ENCODE measurements at places on chromosomes 2 and 18.

- no peak for DNase-seq
Measured at GRCh38 chr2:63544017-63544627, 44.2 kb downstream of the WDPCP start.

- DNase-seq, result no peak
Measured at GRCh38 chr2:12424219-12424618, 292.5 kb upstream of the TRIB2 start.

- DNase-seq, result no peak
Measured at GRCh38 chr2:225137971-225138370, 95.7 kb upstream of the DOCK10 start.

- DNase-seq, result no peak
Measured at GRCh38 chr2:239312081-239312511, 88.7 kb downstream of the HDAC4 start.

GRCh38 chr2:9244985-9245544 lies 38.5 kb downstream of the ASAP2 start:
- DNase-seq, result no peak

DNA sequence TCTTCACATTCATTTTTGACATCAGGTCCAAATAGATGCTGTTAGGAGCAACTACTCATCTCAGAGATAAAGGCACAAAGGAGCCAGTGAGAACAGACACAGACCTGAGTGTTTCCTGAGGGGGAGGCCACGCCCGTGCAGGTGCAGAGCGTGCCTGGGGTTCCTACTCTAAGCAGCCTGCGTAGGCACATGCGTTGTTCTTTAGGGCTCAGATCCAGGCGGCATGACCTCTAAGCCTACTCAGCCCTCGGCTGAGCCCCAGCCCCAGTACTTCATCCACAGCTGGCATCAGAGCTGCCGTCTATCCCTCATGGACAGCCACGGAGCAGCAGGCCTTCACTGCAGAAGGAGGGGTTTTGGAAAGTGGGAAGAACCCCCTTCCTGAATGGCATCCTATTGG lies 54.9 kb upstream of the PXDN start:
- no peak for DNase-seq

- DNase-seq, result no peak
Measured at GRCh38 chr2:239260546-239261327, 140.1 kb downstream of the HDAC4 start.

DNA sequence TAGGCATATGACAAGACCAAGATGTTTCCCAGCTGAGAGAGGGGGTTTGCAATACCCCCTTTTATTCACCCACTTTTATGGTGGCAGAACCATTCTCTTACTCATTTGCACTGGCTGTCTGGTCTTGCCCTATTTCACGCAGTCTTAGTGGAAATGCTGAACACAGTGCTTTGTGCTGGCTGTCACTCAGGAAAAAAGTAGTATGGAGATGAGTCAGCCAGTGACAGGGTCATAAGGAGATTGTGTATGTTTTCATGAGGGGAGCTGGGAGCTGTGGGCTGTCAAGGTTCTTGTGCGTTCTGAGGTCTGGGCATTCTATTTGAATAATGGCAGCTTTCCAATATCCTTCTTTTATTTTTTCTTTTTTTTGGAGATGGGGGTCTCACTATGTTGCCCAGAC lies 10.9 kb upstream of the CNRIP1 start:
- DNase-seq, result no peak

GRCh38 chr18:1544016-1544415 lies 639.3 kb downstream of the ADCYAP1 start:
- DNase-seq, result no peak

Data from neuronal stem cell (in vitro differentiated cells).